ENCODE measurements at places on chromosomes 1 and 21.

- peak; percentile 77 for DNase-seq
These were observed 52.1 kb downstream of the GPR161 start for GRCh38 chr1:168084396-168085231.

DNA sequence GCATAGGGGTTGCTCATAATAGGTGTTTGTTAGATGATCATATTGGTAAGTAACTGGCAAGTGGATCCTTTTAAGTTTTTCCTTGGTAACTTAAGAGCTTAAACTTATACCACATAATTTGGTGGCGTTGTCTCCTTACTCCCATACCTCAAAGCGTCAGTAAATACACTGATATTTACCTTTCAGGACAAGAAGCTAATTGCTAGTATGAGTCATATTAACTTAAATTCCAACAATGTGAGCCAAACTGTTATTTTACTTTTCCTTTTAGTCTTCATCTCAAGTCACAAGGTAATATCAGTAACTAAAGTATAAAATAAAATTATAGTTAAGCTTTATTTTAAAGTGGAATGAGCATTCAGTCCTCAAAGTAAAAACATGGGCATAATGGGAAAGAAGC is 9.0 kb upstream of the SH3GLB1 start:
- no peak for DNase-seq

GRCh38 chr21:43329711-43330269 is 97.1 kb downstream of the SIK1 start:
- peak; percentile 30 for DNase-seq

GRCh38 chr1:241849345-241849695 is 1.3 kb downstream of the EXO1 start:
- no peak for DNase-seq

- no peak for DNase-seq
These were observed 5.8 kb downstream of the TCHH start for GRCh38 chr1:152109231-152109997.

DNA sequence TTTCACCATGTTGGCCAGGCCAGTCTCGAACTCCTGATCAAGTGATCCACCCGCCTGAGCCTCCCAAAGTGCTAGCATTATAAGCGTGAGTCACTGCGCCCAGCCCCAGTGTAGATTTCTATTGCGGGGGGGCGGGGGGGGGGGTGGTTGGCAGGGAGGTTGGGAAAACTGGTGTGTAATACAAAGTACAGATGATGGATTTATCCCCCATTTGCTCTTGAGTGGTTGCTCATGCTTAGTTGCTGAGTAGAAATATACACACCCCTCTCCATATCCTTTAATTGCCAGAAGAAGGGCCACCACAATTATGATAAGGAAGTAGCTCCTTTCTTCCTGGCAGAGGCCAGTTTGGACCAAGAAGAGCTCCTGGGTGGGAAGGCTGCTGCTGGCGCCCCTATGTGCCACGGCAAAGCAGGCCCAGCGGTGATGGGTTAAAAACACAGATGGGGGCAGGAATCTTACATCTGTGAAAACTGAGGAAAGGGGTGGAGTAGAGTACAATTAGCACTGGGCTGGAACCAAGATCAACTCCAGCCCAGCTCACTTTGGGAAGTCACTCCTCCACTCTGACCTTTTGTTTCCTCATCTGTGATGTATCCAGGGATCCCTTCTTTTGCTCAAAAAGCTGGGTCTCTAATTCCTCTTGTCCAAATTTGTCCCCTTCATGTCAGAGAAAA is 55.2 kb downstream of the MRPL37 start:
- DNase-seq, result no peak

DNA sequence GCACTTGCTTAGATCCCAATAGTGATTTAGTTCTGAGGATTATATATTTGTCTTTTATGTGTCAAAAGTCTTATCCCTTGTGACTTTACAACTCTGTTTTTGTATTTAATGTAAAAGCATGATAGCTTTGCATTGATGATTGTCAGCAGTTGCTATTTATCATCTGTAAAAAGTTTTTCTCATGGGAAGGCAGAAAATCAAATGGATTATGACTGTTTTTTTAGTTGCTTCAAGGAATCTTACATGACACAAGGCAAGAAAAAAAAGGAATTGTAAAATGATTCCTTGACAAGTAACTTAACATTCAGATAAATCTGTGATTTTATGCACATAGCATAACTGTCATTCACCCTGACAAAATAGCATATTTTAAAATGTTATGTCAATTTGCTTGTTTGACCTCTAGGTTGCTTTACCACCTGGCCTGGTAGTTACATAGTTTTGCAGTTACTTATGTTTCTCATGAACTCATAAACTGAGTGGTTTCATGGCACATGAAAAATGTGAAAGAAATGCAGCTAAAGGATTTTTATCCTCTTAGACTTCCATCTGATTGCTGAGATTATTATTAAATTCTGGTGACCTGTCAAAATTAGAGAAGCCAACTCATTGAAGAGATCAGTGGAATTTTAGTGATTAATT is 622.6 kb downstream of the ADGRL2 start:
- no peak for DNase-seq

DNA sequence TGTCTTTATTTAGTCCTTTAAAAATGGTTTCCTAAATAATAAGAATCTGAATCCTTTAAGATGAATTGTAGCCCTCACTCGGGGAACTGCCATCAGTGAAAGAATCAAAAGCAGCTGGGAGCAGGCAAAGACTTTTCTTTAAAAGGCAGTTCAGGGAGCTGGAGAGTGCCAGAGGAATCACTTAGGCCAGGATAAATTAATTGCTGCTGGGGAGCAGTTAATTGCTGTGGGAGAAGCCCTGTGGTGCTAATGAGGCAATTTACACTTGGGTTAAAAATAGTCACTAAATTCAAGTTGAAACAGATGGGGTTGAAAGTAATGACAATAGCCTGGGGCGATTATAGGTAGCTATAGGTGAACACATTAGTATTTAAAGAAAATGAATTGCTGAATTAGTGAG is 38.7 kb upstream of the COL24A1 start:
- DNase-seq, result no peak

DNA sequence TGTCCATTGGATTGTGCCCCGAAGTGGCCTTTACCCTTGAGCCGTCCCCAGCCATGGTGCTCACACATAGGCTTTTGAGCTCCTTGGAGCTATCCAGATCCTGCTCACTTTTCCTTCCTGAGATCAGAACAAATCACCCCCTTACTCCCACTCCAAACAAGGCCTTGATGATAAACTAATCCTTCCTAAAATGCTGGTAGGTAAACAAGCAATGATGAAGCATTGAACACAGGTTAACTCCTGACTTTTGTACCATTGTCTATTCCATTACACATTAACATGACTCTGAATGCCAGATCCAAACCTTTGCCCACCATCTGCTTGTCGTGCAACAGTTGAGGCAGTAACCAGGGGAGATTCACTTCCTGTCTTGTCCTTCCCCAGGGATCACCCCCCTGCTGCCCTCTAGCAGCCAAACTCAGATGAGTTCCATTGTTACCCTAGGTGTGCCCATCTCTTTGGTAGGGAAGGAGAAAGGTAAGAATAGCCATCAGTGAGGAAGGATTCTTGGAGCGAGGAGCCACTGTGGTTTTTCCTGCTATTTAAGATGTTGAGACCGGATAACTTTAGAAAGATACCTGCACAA is 79.5 kb upstream of the DNAJC6 start:
- no peak for DNase-seq

DNA sequence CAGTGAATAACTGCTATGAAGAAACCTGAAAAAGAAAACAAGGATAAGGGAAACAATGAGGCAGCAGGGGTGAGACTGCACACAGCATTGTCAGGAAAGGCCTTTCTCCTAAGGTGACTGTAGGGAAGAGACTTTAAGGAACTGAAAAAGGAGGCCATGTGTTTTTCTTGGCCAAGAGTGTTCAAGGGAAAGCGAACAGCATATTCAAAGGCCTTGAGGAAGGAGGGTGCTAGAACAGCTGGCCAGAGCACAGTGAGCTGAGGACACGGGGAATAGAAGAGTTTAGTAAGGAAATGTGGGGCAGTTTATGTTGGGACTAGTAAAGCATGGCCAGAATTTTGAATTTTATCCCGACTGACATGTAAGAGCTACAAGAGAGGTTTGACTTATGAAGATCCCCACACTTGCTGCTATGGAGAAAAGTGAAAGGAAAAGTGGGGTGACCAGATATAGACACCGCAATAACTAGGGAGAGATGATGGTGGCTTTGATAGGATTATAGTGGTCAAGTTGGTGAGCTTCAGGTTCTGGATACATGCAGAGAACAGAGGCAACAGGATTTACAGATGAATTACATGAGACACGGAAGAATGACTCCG is 1.4 kb downstream of the RWDD2B start:
- no peak for DNase-seq

- DNase-seq, result peak; percentile 82
These were observed 61.6 kb downstream of the SLX9 start for GRCh38 chr21:45001134-45002095.

- DNase-seq, result no peak
These were observed 14.5 kb upstream of the BACE2 start for GRCh38 chr21:41153443-41153842.

GRCh38 chr1:71101839-71102376 is 21.1 kb upstream of the ZRANB2 start:
- no peak for DNase-seq

- DNase-seq, result no peak
These were observed 37.3 kb downstream of the MAST2 start for GRCh38 chr1:45840704-45841103.

- no peak for DNase-seq
These were observed 11.8 kb upstream of the ATF3 start for GRCh38 chr1:212596798-212597197.

DNA sequence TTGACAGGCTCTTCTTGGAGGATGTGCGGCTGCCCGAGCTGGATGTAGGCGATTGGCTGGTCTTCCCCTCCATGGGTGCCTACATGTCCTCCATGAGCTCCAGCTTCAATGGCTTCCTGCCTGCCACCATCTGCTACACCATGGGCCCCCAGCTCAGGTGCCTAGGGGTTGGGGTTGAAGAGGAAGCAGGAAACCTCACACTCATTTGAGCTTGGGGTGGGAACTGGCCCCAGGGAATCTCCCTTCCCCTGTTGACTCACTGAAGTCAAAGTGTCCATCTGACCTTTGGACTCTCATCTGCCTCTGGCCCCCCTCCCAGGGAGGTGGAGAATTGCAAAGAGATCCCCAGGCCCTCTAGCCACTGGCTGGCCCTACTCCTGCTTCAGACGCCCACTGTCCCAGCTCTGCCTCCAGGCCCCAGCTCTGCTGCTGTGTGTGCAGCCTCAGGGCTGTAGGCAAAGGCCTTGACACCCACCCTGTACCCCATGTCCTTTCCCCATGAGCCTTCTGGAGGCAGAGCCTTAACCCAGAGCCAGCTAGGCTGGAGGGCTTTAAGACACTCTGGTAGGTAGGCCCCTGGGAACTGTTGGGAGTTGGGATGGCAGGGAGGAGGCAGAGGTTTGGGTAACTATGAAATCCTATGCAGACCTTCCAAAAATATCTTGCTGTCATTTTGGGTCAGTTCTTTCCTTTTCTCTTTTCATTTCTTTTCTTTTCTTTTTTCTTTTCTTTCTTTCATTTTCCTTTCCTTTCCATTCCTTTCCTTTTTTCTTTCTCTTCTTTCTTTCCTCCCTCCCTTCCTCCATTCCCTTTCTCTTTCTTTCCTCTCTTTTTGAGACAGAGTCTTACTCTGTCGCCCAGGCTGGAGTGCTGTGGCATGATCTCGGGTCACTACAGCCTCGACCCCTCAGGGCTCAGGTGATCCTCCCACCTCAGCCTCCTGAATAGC is 66.9 kb upstream of the TINAGL1 start:
- no peak for DNase-seq

Data from left ventricle myocardium superior (tissue), 1 donor.